ELR (cell line): ENCODE measurements at places on chromosomes 5 and 9.
A peak's percentile ranks its signal among the peaks of the same experiment; 100 is the strongest.

DNA sequence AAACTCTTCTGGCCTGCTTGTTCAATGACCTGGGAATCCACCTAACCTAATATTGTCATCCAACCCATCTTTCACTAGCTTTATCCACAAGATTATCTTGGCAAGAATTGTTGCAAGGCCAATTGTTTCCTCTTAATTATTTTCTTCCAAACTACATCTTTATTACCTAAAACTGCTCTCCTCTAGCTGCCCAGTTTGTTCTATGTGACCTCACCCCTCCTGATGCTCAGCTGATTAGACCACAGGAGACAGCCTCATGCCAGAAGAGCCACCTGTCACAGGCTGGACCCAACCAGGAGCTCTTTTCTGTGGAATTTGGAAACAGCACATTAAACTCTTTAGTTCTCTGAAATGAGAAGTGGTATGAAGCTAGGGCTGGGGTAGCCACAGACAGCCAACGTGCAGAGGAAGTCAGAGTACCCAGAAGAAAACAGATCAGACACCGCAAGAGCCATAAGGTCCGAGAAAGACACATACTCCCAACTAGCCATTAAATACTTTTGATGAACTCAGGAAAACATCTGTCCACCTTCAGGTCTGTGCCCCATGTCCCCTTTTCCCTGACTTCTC is 12.0 kb downstream of the SAXO1 start:
- DNase-seq, result no peak

DNA sequence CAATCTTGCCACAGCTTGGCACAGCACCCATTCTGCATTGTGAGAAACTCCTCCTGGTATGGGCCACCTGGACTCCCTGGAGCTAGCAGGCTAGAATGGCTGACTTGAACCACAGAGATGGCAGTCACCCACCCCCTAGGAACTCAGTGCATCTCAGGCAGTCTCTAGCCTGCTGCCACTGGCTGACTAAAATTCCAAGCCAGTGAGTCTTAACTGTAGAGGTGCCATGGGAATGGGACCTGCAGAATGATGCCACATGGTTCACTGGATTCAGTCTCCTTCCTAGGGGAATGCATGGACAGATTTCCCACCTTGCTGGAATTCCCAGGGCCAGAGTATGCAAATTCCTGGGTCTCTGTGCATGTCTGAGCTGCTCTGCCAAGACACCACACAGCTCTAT is 382.9 kb downstream of the MAN2A1 start:
- DNase-seq, result peak; percentile 25

GRCh38 chr5:151096001-151096373 is 15.2 kb upstream of the TNIP1 start:
- no peak for DNase-seq

DNA sequence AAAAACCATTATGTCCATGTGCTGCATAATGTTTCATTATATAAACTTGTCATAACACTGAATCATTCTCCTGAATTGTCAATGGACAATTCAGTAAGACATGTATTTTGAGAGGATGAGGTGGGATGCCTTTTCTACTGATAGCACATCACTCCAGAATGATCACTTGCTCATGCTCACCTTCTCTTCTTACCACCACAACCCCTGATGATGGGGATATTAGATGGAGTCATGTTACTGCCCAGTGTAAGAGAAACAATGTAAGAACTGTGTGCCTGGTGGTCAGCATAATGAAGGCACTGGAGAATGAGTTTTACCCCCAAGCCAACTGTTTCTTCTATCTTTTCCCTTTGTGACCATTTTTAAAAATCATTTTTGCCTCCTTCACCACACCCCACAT is 198.8 kb downstream of the ADAMTSL1 start:
- no peak for DNase-seq

DNA sequence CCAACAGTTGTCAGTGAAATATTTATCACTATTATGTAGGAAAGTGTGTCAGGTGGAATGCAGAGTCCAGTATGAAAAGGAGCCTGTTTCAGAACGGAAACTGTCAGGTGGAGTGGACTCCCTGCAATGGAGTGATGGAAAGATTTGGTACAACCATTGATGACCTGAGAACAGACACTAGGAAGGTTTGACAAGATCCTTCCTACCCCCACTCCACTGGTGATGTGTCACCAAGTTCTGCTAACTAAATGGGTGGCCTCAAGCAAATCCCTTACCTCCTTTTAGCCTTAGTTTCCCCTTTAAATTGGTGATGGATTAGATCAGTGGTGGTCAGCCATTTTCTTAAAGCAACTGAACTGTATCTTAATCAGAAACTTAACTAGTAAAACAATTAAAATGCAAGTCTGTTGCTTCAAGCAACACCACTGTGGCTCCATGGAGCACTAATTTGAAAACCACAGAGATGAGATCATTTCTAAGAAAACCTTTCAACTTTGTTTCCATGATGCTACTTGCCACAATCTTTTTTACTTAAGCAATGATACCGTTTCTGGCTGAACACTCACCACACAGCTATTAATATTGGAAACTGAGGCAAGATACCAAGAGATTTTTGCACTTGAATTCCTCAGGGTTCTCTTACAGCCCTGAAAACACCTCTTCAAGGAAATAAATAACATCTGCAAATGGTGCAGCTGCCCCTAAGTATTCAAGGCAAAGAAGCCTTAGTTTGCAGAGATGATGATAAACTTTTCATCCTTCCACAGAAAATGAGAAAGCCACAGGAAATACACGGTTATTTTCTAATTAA is 140.6 kb downstream of the ERCC6L2 start:
- DNase-seq, result no peak

DNA sequence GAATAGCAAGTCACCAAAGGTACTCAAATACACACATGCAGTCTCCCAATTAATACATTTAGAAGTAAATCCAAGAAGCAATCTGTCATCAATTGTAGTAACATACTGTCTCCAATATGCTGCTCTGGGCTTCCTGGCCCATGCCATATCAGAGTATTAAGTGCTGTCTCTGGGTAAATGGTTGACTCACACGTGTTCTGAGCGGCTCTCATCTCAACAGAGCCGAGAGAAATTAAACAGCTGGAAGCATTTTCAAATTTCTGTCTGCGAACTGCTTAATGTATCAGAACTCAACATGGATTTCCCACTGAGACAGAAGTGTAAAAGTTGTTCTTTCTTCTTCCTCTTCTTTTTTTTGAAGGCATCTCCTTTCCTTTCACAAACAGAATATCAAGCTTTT is 247.3 kb upstream of the TAS2R1 start:
- peak; percentile 27 for DNase-seq

DNA sequence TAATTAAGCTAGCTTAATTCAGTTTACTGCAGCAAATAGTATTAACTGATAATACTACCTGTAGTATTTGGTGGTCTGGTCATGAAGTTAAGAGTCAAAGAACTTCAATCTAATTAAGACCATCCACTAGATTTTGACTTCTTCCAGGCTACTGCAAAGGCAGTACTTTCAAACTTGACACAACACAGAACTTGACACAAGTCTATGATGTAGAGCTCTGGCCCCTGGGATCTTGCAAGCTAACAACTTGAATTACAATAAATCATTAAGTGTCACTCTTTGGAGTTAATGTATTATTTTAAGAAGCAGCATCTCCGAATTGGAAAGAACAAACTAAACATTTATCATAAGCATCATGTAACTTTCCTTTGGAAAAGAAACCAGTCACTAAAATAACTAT is 40.9 kb downstream of the UIMC1 start:
- no peak for DNase-seq

DNA sequence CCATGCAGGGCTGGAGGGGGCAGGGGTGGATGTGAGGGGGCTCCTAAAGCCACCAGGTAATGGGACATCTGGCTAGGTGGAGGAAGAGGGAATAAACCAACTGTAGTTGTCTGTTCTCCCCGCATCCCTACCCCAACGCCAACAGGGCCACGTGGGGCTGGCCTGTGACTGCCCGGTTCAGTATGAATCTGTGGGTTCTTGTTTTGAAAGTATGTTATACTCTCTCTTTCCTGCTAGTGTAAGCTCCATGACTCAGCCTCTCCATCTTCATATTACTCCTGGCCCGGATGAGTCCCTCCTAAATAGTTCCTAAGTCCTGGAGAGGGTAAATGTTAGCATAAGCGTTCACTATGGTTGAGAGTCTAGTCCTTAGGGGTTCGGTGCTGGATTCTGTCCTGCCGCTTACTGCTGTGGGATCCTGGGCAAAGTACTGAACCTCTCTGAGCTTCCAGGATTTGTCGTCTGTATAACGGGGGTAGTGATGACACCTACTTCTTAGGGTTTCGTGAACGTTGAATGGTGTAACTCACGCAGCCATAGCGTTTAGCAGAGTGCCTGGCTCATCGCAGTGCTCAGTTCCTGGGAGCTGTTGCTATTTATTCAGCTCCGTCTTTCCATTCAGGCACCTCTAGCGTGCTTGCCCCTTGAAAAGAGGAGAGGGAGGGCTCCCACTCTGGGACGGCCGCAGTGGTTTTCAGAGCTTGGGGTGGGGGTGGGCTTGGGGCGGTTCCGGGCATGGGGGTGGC is 28.8 kb downstream of the LHX2 start:
- peak; percentile 50 for DNase-seq

DNA sequence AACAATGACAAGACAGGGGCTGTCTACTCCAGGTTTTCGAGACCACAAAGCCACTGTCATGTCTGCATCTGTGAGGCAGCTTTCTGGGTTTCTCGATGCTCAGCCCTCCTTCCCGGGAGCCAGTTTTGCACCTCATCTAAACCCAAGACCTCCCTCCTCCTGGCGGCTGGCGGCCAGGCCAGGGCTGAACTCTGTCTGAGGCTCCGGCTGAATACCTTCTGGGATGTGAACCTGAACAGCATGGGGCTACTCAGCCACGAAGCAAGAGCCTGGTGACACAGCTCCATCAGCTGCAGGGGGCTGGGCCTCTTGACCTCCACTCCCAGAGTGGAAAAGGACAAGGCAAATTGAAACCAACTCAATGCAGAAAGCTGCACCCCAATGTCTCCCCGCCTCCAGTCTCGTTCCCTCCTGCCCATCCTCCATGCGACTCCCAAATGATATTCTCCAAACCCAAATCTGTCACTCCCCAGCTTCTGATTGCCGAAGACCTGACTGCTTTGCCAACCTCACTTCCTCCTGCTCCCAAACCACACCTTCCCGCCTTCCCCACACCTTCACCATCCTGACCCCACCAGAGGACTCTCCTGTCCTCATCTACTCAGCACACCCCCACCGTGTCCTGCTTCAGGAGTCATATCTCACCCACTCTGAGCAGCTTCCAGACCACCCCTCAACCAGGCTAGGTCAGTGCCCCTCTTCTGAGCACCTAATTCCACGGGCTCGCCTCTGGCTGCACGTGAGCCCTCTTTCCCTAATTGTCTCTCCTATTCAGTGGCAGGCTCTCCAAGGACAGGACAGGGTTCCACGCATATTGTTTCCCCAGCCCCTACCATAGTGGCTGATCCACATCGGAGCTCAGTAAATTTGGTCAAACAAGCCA is 4.5 kb downstream of the ANKS6 start:
- no peak for DNase-seq

GRCh38 chr9:70773579-70773978 is 347.8 kb downstream of the TRPM3 start:
- no peak for DNase-seq

DNA sequence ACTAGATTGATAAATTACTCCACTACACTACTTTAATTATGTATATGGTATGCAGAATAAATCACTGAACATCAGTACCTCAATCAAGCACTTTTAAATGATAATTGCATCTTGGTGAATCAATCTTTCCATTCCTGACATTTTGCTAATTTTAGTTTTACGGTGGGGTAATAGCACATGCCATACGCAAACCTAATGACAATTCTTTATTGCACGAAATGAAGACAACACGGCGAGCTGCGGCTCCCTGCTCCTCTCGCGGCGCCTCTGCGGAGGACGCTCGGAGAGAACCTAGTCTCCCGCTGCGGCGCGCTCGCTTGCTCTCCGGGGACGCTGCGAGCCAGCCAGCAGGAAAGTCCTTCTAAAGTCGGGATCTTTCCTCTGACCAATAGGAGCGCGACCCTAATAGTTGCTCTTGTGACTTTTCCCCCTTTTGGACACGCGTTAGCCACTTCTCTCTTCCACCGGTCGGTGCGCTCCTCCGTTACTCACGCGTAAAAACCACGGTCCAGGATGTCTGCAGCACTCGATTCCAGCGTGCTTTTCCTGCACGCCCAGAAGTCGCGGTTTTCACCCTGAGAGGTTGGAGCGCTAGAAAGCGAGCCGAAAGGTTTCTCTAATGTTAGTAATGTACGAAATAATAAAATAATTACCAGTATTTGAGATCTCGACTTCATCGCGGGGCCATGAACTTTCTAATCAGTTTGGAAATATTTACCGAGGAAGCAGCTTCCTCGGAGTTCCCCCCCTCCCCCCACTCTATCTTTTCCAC is 1.0 kb upstream of the MEF2C start:
- DNase-seq, result peak; percentile 65

DNA sequence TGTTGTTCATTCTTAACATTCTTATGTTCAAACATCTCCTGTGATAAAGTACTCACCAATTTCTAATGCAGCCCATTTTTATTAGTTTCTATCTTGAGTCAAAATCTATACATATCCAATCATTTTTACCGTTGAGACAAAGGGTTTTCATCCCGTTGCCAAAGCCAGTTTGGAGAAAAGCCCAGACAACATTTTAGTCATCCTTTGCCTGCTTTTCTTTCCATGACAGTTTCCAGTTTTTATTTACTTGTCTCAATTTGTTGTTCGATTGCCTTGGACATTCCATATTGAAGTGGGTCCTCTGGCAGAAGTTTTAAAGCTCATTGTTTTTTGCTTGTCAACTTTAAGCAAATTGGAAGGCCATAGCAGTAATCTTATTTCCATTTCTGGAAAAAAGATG is 123.9 kb downstream of the RAB3C start:
- DNase-seq, result no peak

DNA sequence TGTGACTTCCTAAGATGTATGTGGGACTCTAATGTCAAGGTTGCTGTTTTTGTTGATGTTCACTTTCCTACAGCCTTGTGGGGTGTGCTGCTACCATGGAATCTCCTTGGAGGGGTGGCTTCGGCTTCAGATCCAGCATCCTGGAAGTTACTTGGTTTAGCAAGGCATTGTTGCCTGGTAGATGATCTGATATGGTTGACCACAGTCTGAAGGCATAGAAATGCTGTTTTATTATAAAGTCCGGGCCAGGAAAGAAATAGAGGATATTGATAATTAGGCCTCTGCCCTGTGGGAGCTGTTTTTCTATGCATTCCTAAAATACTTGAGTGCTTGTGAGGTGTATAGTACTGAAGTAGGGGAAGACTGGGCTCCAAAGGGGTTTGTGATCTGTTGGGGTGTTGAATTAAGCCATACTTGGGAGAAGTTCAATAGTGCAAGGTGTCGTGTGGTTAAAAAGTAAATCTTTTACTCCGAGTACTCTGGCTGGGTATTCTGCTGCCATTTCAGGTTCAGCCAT is 27.3 kb upstream of the CREBRF start:
- no peak for DNase-seq

- no peak for DNase-seq
Observed at GRCh38 chr5:168365581-168366081, 74.2 kb downstream of the WWC1 start.

- DNase-seq, result no peak
Observed at GRCh38 chr5:172424111-172424490, 30.2 kb downstream of the SH3PXD2B start.

GRCh38 chr5:132996307-132996706 is 30.0 kb downstream of the ZCCHC10 start:
- DNase-seq, result no peak

- no peak for DNase-seq
Observed at GRCh38 chr9:101081641-101082040, 53.1 kb downstream of the PLPPR1 start.
